GM23338 (cell line): ENCODE measurements at places on chromosomes 12 and 14. TPM values are rescaled to one million over a fixed set of nuclear protein-coding genes. Genes with fewer than 3 reads are reported as not detected.

BDKRB2 gene
- total RNA-seq = 0.14 and 0.54 TPM in 2 replicates

DNA sequence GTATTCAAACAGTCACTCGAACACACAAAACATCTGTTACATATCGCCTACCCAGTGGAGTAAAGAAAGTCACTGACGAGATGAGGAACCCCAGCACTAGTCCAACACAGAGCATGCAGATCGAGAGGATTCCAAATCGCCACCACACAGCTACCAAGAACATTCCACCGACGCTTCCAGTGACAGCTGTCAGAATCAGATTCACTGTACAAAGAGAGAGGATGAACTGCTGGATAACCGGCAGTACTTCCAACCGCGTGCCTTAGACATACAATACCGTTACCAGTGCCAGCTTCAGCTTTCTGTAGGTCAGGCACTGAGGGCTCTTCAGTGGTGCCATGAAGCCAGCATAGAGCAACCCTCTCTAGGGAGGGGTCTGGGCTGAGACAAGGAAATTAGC, 34.5 kb downstream of the TM7SF3 start:
- no peak overlapping the region for H3K4me3 ChIP-seq
- no peak for DNase-seq
- no peaks in the 10 kb centered on the region for H3K4me1 ChIP-seq
- H3K27me3 ChIP-seq = no peaks in the 10 kb centered on the region

KRT79 gene
- 0.21 TPM in 1 of 2 replicates, not detected in the other for total RNA-seq

EXOC3L4 gene
- total RNA-seq = not detected in 2 replicates

TEX52 gene
- not detected in 2 replicates for total RNA-seq

TAS2R14 gene
- 4.9 and 5.9 TPM in 2 replicates for total RNA-seq

TSPAN11 gene
- total RNA-seq = 3.6 and 6.0 TPM in 2 replicates
